ENCODE measurements at places on chromosomes 4 and X.

DNA sequence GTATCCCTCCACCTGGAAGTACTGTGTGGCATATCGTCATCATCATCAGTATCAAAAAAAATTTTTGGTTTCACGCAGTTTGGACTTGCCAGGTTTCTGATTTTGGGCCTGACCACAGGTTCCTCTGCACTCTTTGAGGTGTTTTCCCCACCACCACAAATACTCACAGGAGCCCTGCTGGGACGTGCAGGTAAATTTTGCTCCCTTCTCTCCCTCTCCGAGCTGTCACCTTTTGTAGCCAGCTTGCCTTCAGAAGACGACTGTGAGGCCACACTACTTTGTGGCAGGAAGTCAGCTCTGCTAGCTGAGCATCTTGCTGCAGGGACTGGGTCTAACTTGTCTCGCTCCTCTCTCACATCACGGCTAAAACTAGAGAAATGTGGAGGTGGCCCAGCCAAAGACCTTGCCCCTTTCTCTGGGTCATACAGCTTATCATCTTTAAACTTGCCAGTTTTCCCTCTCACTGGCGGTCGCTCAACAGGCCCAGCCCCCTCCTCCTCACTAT, 2.8 kb downstream of the PJA1 start:
- no peak for DNase-seq

DNA sequence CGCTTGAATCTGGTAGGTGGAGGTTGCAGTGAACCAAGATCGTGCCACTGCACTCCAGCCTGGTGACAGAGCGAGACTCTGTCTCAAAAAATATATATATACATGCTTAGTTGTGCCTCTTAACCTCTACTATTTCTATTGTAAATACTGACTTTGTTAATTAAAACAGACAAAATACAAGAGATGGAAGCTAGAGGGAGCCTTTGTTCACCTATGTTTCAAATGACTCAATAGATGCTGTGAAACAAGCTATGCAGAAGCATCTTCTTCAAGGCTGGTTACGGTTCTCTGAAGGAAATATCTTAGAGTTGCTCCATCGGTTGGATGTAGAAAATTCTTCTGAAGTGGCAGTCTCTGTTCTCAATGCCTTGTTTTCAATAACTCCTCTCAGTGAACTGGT, 6.2 kb downstream of the NCAPG start:
- no peak for DNase-seq

- DNase-seq, result no peak
Measured at GRCh38 chr4:185500035-185500434, 28.5 kb upstream of the CCDC110 start.

DNA sequence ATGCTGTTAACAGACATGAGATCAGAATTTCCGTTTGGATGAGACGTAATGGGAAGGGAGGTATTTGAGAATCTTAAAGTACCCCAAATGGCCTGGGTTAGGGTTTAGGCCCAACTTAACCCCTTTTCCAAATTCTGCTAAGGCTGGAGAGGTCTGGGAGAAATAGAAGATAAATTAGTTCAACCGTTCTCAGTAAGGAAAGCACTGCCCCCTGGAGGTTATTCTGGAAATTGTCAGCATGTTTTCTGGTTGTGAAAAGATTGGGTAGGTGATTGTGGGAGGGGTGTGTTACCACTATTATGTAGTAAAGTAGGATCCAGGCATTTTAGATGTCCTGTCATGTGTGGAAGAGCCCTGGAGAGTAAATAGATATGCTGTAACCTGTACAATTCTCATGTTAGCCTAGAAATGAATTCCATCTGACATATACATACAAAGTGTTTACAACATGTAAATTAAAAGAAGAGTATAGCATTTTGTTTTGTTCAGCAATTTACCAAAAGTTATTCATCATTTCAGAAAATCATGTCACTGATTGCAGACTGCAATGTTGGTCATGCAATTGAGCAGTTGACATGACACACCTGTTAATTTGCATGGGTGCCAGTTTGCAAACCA, 26.8 kb upstream of the GRXCR1 start:
- DNase-seq, result peak; percentile 7

GRCh38 chrX:109856974-109857373, 123.9 kb upstream of the ACSL4 start:
- DNase-seq, result no peak

DNA sequence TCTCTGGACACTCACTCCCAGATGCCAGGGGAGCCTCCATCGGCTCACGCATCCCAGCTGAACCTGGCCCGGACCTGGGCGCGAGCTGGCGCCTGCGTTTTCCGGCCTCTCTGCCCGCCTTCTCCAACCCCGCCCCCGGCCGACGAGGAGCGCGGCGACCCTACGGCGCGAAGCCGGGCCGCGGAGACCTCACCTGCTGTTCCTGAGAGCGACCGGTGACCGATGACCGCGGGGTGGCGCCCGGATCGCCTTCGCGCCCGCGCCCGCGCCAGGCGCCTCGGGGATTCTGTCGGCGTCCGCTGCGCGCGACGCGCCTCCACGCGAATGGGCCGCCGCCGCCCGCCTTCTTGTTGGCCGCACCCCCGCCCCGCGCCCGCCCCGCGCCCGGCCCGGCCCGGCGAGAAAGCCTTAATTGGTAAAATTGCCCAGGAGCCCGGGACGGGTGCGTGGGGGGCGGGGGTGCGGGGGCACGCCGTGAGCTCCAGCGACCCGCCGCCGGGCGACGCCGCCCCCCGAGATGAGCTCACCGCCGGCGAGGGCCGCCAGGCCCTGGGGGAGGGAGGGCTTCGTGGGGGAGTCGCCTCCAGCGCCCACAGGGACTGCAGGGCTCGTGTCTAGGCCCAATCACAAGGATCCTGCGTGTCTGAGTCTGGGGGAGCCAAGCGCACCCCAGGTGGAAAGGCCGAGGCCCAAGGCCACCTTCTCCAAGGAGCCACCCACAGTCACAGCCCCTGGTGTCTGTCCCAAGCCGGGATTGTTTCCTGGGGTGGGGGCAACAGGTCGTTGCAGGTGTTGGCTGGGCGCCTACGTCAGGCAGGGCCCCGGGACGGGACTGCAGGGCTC, at the start of gene FLNA:
Gene FLNA (minus strand): TSS at position 322 of the 843 bp plus-strand sequence. CDS start 3,389 bp downstream, outside the sequence.
- DNase-seq, result no peak

- no peak for DNase-seq
Measured at GRCh38 chr4:83115656-83116285, 1.2 kb upstream of the PLAC8 start.

- no peak for DNase-seq
Measured at GRCh38 chrX:27815209-27815608, 7.4 kb downstream of the MAGEB10 start.

DNA sequence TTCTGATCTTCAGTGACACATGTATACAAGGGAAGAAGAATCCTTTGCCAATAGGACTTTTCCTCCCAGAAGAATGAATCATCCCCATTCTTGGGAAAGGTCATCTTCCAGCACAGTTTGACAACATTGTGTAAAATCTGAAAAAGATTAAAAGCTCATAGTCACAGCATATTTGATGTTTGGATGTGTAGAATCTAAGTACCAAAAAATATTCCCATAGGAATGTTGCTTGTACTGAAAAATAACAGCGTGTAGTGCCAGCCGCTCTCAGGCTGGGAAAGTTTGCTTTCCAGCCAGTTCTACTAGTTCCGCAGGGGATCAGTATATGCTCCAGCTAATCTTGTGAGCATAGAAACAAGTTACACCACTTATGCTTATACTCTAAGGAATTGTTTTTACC, 74.7 kb upstream of the IL13RA1 start:
- no peak for DNase-seq

DNA sequence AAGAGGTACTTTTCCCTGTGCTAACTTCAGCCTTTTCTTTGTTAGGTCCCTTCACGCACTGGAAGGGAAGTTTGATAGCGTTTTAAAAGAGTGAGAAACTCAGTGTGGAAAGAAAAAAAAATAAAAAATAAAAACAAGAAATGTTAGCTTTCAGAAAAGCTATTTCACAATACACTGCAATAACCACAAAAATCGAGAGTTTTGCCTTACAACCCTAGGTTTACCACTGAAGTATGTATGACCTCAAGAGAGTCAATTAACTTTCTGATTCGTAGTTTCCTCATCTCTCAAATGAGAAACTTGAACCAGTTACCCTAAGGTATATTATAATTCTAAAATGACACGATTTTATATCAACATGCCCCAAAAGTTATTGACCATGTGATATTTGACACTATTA, 93.9 kb upstream of the JADE1 start:
- no peak for DNase-seq

GRCh38 chr4:1244978-1245471, 3.9 kb downstream of the CTBP1 start:
- no peak for DNase-seq

- DNase-seq, result no peak
Measured at GRCh38 chr4:71772592-71772991, 11.3 kb downstream of the GC start.
